Regular cardiac myocyte (primary cell): ENCODE measurements at places on chromosomes 6 and 20. TPM values are rescaled to one million over a fixed set of nuclear protein-coding genes. Genes with fewer than 3 reads are reported as not detected.

The ZNF165 gene
- 0.38 and 0.56 TPM in 2 replicates for total RNA-seq

The RIMS1 gene
- total RNA-seq: 17.1 and 39.5 TPM in 2 replicates

The ULBP1 gene
- under 0.01 TPM in 2 replicates for total RNA-seq

The APMAP gene
- total RNA-seq: 93.7 and 146 TPM in 2 replicates

The SPTLC3 gene
- 3.1 and 5.9 TPM in 2 replicates for total RNA-seq

The RSPO4 gene
- not detected in 2 replicates for total RNA-seq

The ME1 gene
- 9.9 and 11.3 TPM in 2 replicates for total RNA-seq

The PROCR gene
- total RNA-seq: 85.3 and 244 TPM in 2 replicates

The TCF21 gene
- total RNA-seq: 8.2 and 8.5 TPM in 2 replicates

The IL20RA gene
- under 0.01 and 0.28 TPM in 2 replicates for total RNA-seq

The TSBP1 gene
- not detected in 2 replicates for total RNA-seq

The SFTA2 gene
- total RNA-seq: not detected in 2 replicates

The SLC25A27 gene
- 1.5 and 4.5 TPM in 2 replicates for total RNA-seq

The CD40 gene
- total RNA-seq: 5.8 and 14.9 TPM in 2 replicates

The FAM83B gene
- 0.19 and 0.28 TPM in 2 replicates for total RNA-seq

The PTPN1 gene
- 22.3 and 34.1 TPM in 2 replicates for total RNA-seq

The LY86 gene
- total RNA-seq: not detected in 2 replicates

The KHDC1L gene
- total RNA-seq: not detected in 2 replicates

The LY6G6F gene
- not detected in 2 replicates for total RNA-seq

The SIM1 gene
- under 0.01 and 1.9 TPM in 2 replicates for total RNA-seq

The NRSN2 gene
- total RNA-seq: 23.8 and 31.0 TPM in 2 replicates

The SIRPB1 gene
- total RNA-seq: 0.19 and 2.5 TPM in 2 replicates

The SLC24A3 gene
- total RNA-seq: 0.77 and 1.4 TPM in 2 replicates

The PAX1 gene
- total RNA-seq: not detected in 2 replicates

The CALHM4 gene
- total RNA-seq: 0.19 and 0.28 TPM in 2 replicates

The MRAP2 gene
- 1.7 and 3.7 TPM in 2 replicates for total RNA-seq

The GNMT gene
- total RNA-seq: 0.19 TPM in 1 of 2 replicates, not detected in the other

The TFAP2B gene
- total RNA-seq: under 0.01 TPM in 2 replicates

The TMEM74B gene
- under 0.01 TPM in 1 of 2 replicates, not detected in the other for total RNA-seq

The TNFRSF6B gene
- total RNA-seq: 2.7 and 8.7 TPM in 2 replicates

The NEDD9 gene
- total RNA-seq: 12.7 and 29.5 TPM in 2 replicates

The TASP1 gene
- total RNA-seq: 9.0 and 13.5 TPM in 2 replicates

The CD109 gene
- total RNA-seq: 5.8 and 12.4 TPM in 2 replicates

The ABCF1 gene
- total RNA-seq: 46.2 and 89.9 TPM in 2 replicates

The ZNF512B gene
- total RNA-seq: 5.1 and 8.4 TPM in 2 replicates

The MAFB gene
- total RNA-seq: under 0.01 and 0.19 TPM in 2 replicates

The RIPPLY2 gene
- not detected in 2 replicates for total RNA-seq
